ENCODE measurements at places on chromosomes 12 and 14. TPM values are rescaled to one million over a fixed set of nuclear protein-coding genes. Genes with fewer than 3 reads are reported as not detected.
A peak's percentile ranks its signal among the peaks of the same experiment; 100 is the strongest.

GRCh38 chr14:93012951-93013719 lies 90.2 kb downstream of the CHGA start:
- peak; percentile 98 for DNase-seq

DNA sequence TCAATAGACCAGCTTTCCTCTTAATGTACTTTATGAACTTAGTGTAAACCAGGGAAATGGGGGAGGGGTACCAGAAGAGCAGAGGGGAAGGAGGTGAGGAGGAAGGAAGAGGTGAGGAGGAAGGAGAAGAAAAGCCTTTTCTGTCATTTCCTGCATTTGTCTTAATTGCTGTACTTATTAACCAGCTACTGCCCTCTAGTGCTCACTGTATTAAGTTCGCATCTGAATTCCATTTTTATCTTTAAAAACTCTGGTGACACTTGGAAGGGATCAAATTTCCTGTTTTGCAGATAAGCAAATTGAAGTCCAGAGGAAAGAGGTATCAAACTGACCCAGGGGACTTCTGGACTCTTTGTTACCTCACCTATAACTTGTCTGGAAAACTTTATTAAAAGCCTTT lies 22.2 kb downstream of the MANSC1 start:
- DNase-seq = no peak

- no peak for DNase-seq
Observed at GRCh38 chr12:124078800-124079199, 105.8 kb downstream of the ZNF664 start.

- DNase-seq = no peak
Observed at GRCh38 chr14:94398536-94398935, 10.1 kb upstream of the SERPINA1 start.

- DNase-seq = peak; percentile 58
Observed at GRCh38 chr12:11577658-11578260, 71.7 kb upstream of the ETV6 start.

DNA sequence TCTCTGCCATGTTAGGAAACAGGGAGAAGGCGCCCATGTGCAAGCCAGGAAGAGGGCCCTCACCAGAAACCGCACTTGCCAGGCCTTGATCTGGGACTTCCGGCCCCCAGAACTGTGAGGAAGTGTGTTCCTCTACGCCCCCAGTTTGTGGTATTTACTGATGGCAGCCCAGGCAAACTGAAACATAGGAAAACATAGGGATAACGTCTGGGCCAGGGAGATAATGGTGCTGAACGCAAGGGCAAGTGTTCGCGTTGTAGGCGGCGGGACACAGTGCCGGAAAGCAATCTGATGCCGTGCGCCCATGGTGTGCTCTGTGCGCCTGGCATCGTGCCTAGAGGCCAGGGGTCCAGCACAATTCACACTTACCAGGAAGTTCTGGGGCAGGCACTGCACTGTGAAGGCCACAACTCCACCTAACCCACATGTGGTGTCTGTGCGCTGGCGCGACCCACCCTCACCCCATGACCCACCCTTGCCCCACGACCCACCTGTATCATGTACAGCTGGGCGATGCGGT lies 53.6 kb downstream of the ARL6IP4 start:
- no peak for DNase-seq

GRCh38 chr12:25894759-25895158 lies 63.7 kb upstream of the RASSF8 start:
- no peak for DNase-seq

DNA sequence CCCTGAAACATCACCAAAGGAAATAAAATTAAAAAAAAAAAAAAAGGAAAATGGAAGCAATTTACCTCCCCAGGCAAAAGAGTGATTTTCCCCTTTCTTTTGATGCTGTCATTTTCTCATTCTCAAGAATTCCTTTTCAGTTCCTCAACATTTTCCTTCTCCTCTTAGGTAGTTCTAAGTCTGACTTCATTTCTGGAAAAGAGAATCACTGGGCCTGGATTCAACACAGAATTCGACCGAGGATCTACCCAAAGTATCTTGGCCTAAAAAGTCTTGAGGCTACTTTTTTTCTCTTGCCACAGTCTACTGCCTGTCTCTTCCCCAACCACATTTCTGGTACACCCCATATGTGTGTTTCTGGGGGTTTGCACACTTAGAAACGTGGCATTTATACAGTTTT lies 717.8 kb upstream of the TBX3 start:
- DNase-seq = no peak

DNA sequence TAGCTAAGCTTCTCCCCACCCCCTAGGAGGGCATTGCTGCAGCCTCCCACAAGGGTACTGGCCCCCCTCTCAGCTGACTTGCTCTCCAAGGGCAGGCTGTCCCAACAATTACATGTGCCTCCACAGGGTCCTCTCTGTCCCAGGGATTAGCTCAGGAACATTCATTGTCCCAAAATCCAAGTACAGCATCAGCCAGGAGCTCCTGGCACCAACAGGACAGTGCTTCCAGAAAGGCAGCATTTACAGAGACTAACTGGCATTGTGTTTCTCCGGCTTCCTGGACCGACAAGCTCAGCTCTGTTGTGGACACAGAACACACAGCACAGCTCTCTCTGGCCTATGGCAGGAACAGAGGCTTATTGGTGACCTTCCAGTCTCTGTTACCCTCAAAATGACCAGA lies 21.7 kb downstream of the ABCD4 start:
- no peak for DNase-seq

GRCh38 chr12:33832900-33833299 lies 189.4 kb upstream of the ALG10 start:
- no peak for DNase-seq

GRCh38 chr12:69732088-69732487 lies 6.6 kb upstream of the RAB3IP start:
- DNase-seq = no peak

GRCh38 chr12:4202487-4202886 lies 71.1 kb upstream of the CCND2 start:
- peak; percentile 30 for DNase-seq

DNA sequence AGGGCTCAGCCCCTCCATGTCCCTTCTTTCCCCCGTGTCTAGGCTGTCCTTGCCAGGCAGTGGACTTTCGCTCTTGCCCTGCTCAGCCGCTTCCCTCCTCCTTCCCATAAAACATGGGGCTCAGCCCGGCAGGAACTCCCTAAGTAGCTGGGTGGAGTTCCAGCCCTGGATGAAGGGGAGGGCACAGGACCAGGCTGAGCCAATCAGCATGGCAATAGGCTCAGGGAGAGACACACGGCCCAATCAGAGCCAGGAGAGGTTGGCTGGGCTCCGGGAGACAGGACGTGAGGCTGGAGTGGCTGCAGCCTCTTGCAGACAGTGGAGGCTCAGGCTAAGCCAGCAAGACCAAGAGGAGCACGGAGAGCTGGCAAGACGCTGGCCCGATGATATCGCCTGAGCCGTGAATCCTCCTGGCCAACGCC lies 54.3 kb downstream of the GALNT9 start:
- peak; percentile 97 for DNase-seq

ASCL1 gene
- not detected for total RNA-seq

CLEC4D gene
- not detected for total RNA-seq

MYG1 gene
- total RNA-seq = 34.2 TPM

OAS3 gene
- 1.8 TPM for total RNA-seq

HOXC4 gene
- 3.3 TPM for total RNA-seq

KRT75 gene
- not detected for total RNA-seq

DPF3 gene
- total RNA-seq = 0.59 TPM

TBC1D30 gene
- total RNA-seq = 0.72 TPM

PMCH gene
- total RNA-seq = not detected

KLRD1 gene
- 0.36 TPM for total RNA-seq
